ENCODE measurements at places on chromosomes 11 and 22.
A peak's percentile ranks its signal among the peaks of the same experiment; 100 is the strongest.

GRCh38 chr11:7964873-7965272 lies 374 bp downstream of the NLRP10 start:
- DNase-seq = peak; percentile 68

DNA sequence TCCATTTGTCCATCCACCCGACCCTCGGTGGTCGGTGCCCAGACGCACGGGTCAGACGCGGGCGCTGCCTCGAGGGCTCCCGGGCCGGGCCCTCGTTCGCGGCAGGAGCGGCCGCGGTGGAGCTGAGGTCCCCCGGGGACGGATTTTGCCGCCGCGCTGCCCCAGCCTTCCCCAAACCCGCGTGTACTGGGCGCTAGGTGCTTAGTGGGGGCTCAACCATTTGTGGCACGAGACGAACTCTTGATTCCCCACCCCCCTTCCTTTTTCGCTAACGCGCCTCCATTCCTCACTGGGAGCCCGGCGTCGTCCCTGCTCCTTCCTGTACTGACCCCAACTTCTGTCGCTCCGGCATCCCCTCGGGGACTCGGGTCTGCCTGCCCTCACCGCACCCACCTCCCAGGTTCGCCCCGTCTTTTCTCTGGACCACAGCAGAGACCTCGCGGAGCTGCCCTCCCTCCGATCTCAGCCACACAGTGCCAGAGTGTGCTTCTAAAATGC lies 789 bp upstream of the CBX7 start:
- no peak for DNase-seq

GRCh38 chr11:68978931-68979594 lies 1.7 kb downstream of the MRGPRD start:
- DNase-seq = no peak

GRCh38 chr11:108370990-108371389 lies 96.3 kb downstream of the C11orf65 start:
- DNase-seq = no peak

- DNase-seq = no peak
Observed at GRCh38 chr22:48896766-48897644, 930.7 kb downstream of the BRD1 start.

DNA sequence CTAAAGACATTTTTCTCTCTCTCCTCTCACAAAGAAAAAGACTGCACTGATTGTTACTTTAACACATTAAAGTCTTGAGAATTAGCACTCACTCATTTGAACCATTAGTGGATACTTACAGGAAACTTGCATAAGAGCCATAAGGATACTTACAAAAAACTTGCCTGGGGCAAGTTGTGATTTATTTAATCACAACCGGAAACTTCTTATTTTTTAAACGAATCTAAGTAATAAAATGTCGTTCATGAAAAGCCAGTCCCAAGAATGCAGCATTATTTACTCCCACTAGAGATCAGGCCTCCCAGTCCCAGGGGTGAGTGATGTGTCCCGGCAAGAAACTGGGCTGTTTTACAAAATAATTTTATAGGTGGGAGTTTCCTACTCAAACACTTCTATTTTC lies 59.3 kb upstream of the TTC12 start:
- DNase-seq = no peak

DNA sequence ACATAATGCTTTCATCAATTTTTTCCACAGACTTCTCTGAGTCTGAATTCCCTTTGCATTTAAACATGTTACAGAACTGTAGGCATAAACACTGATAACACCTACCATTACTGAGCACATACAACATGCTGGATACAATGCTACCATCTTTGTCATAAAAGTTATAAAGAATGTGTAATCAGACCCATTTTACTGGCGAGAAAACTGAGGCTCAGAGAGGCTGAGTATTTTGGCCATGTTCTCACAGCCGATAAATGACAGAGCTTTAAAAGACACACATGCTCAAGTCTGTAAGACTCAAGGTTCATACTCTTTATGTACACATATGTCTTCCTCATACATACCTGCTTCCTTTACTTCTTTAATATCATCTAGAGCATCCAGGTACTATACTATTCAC lies 2.6 kb downstream of the RRAS2 start:
- DNase-seq = no peak

DNA sequence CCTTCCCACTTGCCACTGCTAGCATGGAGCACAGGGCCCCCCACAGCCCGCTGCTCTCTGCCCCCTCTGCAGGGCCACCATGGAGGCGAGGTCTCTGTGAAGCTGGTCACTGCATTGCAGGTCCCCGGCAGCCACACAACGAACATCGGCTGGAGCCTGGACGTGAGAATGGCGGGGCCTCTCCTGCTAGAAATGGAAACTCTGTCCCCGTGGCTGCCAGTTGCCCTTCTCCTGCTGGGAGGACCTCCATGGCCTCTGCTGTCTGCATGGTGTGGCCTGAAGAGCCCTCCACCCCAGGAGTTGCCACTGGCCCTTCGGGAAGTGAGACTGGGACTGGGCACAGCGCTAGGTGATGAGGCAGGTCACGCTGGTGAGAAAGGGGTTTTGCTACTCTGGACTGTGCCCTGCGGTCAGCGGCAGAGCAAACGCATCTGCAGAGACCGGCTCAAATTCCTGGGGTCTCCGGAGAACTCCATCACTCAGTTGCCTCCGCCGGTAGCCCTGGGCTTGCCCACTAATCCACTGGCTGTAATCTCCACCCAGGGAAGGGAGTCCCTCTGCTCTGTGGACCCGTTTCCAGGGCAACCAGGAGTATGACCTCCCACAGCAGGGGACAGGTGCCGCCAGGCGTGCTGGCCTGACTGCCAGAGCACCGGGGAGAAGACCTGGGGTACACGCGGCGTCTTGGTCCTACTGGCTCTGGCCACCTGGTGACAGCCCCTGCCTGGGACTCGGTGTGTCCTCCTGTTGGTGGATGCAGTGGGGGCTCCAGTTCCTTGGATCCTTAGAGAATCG lies 806.3 kb downstream of the BRD1 start:
- no peak for DNase-seq

Data from fibroblast of upper back skin (primary cell).